ENCODE measurements at places on chromosomes 12 and 14.

DNA sequence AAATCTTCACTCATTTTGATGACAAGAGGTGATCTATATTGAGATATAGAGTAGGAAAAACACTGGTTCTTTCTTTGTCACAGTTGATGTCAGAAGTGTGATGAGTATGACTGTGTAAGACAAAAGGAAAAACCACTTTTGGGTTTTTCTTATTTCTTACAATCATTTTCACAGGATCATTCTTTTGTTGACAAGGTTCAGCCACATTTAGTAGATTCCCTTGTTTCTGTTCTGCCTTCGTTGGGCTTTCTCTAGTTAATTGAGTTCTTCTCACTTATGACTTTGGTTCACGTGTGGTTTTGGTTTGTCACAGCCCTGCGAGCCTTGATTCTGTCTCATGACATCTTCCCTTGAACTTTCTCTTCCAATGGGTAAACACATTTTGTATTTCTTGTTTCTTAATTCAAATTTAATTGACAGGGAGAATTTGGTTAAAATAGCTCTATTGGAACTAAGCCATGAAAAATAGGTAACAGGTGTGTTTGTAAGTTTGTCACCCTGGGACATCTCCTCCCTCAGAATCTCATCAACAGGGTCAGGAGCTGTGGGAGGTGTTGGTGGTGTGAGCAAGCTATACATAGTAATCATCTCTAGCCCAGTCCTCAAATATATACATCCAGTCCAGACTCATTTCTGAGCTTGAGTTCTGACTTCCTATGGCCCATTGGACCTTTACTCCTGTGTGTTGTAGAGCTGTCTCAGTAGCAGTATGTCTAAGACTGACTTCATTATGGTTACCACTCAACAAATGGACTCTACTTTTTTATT, 255.3 kb downstream of the BMP4 start:
- no peak for DNase-seq

GRCh38 chr12:62044450-62045135, 215.6 kb upstream of the USP15 start:
- no peak for DNase-seq

DNA sequence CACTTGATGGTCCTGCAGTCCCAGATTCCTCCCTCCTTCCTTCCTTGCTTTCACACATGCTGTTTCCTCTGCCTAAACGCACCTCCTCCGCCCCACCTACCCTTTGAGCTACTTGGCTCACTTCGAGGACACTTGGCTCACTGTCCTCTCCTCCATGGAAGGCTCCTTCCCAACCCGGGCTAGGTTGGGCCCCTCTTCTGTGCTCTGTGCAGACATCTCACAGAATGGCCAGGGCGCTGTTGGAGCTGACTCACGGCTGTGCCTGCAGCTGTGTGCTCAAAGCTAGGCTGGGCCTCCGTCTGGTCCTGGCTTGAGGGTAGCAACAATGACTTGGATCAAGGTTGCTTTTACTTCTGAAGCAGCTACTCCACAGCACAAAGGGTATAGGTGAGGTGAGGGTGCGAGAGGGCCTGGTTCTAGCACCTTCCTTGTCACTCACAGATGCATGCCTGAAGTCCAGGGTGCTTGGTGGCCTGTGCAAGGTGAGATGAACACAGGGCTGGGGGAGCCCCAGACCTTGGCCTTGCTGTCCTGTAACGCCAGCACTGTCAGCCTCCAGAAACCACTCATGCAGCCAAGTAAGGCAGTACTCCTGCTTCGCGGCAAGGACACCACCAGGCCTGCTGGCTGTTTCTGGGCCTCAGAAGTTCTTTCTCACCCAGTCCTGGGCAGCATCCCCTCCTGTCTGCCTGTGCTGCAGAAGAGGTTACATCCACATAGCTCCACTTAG, 61.8 kb downstream of the GALNT16 start:
- DNase-seq, result peak; percentile 8

- DNase-seq, result no peak
Observed at GRCh38 chr14:79783041-79783440, 428.3 kb downstream of the DIO2 start.

DNA sequence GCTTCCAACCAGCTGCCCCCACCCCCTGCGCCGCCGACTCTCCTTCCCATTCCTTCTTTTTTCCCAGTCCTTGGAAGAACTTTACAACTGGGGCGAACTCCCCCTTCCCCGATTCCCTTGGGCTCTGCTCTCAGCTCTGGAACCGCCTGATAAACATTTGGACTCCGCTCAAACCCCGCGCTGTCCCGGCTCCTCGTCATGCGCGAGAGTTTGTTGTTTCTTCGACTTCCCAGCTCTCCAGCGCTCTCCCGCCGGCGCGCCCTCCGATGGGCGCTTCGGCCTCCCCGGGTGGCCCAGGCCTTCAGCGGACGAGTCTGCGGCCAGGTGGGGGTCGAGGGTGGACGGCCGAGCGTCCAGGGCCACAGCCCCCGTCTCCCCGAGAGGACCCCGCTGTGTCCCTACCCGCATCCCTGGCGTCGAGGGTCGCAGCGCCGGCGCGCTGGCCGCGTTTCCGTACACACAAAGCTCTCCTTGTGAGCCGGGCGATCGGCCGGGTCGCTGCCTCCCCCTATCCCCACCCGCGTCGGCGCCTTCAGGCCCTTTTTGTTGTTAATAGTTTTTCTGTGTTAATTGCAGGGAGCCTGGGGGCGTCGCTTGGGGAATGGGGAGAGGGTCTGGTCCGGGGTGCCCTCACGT, 847 bp downstream of the MMP14 start:
- peak; percentile 55 for DNase-seq

GRCh38 chr14:73358187-73358586, 100.2 kb downstream of the NUMB start:
- DNase-seq, result no peak

DNA sequence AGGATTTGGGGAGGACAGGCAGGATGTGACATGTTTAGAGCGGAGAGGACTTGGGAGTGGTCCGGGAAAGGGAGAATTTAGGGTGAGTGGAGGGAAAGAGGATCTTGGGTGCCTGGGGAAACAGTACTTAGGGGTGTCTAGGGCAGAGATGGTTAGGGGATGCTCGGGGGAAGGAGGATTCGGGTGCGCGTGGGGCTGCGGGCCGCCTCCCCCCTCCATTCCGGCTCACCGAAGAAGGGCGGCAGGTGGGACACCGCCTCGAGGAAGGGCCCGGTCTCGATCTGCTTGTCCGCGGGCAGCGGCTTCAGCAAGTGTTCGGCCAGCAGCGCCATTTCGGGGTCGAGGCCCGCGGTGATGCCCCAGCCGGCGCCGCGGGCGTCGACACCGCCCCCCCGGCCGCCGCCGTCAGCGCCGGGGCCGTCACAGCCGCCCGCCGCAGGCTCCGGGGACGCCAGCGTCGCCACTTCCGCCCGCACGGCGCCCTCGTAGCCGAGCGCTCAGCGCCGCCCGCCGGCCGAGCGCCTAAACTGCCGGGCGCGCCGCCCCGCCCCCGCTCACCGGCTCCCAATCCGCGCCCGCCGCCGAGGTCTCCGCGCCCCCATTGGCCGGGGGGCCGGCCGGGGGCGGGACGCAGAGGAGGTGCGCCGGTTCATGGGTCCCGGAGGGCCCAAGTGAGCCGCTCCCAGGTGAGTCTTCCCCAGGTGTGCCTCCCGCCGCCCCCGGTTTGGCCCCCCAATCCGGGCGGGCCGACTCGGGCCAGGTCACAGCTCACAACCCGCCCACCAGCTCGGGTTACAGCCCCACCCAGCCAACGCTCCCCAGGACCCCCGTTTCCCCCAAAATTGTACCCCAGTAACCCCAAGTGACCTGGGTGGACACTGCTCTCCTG, at the start of gene GLTP:
GLTP (minus strand) TSS at position 499 of the 889 bp plus-strand sequence; CDS start at position 332, 167 bp downstream.
- DNase-seq, result peak; percentile 87

DNA sequence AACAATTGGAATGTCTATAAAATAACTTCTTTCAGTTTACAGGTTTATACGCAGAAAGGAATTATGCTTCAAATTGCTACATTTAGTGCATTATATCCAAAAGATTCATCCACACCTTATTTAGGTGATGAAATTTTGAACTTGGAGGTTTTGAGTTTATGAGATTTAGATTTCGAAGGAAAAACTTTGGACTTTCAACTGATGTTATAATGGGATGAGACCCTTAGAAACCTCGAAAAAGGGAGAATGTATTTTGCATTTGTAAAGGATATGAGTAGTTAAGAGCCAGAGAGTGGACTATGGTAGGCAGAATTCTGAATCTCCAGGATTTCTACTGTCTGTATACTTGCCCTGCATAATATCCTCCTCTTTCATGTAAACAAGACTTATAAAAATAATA, 851.6 kb upstream of the MGAT4C start:
- DNase-seq, result no peak

DNA sequence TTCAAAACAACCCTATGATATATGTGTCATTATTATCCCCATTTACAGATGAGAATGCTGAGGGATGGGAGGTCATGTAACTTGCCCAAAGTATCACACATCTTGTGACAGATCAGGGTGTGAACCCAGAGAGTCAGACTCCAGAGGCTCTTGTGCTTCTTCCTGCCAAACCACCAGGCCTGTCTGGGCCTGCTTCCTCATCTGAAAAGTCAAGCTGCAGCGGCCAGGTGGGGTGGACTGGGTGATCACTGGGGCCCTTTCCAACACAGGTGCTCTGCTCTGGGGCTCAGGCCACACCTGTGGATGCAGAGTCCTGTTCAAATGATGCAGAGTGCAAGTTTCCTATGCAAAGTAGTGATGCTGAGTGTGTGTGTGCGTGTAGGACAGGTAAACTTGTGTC, 26.7 kb downstream of the TSPAN11 start:
- DNase-seq, result no peak

- no peak for DNase-seq
Observed at GRCh38 chr12:20342111-20342510, 26.2 kb upstream of the PDE3A start.

DNA sequence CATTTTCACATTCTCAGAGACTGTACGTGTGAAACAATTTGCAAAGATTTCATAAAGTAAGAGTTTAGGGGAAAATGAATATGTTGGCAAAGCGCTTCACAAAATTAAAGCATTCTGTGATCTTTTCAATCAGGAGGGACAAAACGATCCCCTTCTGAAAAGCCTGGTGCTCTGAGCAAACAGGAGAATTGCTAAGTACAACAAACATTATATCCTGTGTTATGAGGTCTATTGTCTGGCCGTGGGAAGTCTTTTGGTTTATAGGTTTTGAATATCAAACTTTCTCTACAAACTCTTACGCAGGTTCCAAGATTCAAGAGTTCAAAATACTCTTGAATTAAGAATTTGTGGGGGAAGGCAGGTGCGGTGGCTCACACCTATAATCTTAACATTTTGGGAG, 7.2 kb upstream of the FOXN3 start:
- no peak for DNase-seq
